ENCODE measurements at places on chromosomes 1 and 21.

DNA sequence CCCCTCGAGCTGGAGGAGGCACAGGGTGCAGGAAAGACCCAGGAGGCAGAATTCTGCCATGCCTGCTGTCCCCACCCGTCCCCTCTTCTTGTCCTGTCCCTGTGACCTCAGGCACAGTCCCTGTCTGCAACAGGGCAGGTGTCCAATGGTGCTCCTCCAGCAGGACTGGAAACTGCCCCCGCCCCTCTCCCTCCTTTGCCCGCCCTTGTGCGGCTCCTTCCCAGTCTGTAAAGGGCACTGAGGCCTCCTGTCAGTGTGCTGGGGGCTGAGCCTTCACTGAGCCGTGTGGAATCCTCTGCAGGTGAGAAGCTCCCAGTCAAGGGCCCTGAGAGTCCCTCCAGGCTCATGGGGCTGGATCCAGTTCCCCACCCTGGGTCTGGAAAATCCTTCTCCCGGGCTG, 28.9 kb downstream of the PRDM16 start:
- DNase-seq: no peak

DNA sequence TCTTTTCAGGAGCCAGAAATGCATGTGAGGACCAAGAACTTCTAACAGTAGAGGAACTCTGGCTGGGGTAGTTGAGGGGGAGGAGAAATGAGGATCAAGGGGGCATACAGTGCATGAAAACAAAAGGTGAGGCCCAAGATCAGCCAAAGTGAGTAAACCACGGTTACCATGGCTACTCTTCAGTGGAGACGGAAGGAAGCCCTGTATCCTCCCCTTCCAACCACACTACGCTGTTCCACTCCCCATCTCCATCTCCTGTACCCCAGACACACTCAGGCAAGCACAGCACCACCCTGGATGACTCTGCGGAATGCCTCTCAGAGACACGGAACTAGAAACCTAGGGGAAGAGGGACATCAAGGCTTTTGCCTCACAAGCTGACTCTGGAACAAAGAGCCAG, 157.6 kb upstream of the CAMK1G start:
- no peak for DNase-seq

- DNase-seq: no peak
These were observed 26.0 kb downstream of the RPL5 start for GRCh38 chr1:92857817-92858216.

DNA sequence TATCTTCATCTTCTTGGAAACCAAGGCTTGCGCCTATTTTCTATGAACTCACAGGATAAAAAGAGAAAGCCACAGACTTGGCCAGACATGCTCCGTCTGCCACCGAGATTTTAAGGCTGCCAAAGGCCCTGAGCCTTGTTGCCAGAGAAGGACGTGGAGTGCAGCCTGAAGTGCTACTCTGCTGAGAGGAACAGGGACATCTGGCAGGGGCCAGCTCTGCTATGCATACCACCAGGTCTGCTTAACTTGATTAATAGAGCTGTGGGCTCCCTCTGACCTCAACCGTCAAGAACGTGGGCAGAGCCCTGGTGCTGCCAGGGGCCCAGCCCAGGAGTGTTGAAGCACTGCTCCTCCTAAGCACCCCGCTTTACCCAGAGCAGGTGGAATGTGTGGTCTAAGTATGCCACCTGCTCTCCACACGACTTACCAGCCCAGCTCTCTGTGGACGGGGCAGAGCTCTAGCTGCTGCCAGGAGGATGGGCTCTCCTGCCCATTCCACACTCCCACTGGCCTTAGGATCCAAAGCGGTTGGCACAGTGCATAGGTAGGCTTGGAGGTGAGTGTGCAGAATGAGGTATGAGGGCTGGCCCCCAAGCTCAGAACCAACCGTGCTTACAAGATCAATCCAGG, 10.6 kb downstream of the HCRTR1 start:
- DNase-seq: no peak

GRCh38 chr1:200967693-200968468, 55.6 kb downstream of the KIF21B start:
- no peak for DNase-seq

DNA sequence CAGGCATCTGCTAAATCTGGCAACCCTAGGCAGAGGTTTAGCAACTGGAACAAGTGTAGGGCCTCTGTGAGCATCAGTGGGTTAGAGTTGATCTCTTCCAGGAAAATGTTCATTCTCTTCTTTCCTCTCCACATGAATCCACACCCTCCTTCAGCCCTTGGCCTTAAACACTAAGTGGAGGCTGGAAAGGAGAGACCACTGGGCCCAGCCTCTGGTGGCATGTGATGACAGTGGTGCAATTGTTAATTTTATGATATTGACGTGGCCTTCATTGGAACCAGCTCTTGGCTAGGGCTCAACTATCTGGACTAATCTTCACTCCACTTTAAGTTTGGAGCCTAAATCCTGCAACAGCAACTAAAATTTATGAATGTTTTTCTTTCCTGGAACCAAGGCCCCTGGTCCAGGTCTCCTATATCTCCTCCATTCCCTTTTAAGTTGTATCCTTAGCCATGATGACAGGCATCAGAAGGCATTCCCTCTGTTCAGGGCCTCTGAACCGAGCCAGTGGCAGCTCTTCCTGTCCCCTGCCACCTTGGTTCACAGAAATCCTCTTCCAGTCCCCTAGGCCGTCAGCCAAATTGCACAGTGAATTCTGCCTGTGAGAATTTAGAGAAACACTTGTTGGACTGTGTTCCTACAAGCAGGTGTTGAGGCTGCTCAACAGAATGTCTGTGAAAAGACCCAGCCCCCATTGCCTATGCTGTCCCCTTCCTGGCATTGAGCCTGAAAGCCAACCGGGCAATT, 132.2 kb downstream of the PSMG1 start:
- no peak for DNase-seq

DNA sequence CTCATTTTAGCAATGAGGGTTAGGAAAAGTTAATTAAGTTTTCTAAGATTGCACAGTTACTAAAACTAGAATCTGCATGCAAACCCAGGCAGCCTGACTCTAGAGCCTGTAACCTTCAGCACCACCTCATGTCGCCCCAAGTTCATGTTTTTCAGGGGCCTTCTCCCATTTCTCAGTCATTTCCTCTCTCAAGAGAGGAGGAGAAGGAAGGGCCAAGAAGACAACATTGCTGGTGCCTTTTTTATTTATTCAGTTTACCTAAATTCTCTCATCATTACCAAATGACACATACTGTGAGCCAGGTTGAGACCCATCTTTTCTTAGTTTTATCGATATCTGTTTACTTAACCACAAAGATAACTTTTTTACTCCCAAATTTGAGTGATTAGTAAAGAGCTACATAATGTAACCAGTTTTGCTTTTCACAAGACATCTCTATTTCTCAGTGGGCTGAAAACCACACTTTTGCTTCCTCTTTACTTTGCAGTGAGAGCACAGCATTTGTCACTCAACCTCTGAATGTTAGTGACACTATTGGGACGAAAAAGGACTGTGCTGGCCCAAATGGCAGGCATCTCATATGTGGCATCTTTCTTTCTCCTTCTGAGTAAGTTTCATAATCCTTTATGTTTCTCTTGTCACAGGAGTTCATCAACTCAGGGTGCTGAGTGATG, at the start of gene CD101:
TSS of gene CD101 (plus strand) at position 507 of the 674 bp plus-strand sequence. CDS start at position 565, 58 bp downstream.
- peak; percentile 59 for DNase-seq

- DNase-seq: no peak
These were observed 80.5 kb downstream of the HSF2BP start for GRCh38 chr21:43578677-43579303.

GRCh38 chr21:42799516-42799915, 79.8 kb downstream of the WDR4 start:
- peak; percentile 46 for DNase-seq

DNA sequence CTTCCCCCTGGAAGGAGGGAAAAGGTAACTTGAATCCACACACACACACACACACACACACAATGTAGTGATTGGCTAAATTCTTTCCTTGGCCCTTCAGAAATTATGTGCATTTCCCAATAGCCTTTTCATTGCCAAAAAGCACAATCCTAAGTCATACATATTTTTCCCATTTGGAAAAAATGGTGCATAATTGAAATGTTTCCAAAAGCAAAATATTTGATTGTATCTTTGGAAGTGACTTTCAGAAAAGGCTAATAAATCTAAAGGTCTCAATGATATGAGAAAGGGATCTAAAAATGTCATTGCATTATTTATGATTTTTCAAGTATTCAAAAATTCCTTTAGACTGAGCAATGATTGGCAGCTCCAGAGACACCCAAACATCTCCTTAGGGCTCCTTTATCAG, 43.5 kb upstream of the NEK7 start:
- DNase-seq: no peak

GRCh38 chr1:58577654-58578030, 590 bp upstream of the TACSTD2 start:
- no peak for DNase-seq

DNA sequence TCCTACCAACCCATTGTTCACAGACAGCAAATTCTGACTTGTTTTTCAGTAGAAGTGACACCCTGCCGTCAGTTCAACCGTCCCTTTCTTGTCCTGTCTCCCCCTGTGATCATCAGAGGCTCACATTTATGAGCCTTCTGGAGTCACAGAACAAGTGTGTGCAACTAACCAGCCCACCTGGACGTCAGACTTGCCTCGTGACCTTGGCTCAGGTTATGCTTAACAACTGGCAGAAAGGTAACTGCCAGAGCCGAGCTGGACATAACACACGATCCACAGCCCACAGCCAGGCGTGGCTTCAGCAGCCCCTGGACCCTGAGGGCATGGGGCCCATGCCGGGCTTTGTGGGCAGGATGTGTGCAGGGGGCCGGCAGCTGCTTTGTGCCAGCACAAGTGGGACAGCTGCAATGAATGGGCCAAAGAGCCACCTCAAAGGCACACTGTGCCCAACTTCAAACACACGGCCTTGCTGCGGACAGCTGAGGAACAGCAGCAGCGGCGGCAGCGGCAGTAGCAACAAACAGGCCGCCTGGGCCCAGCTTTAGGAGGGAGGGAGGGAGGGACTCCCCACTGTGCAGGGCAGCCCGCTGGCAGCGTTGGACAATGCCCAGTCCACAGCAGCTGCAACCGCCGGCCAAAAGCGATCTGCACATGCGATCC, 103.9 kb downstream of the ZBTB18 start:
- DNase-seq: no peak

- no peak for DNase-seq
These were observed 15.7 kb downstream of the SERTAD4 start for GRCh38 chr1:210248341-210248740.

- DNase-seq: no peak
These were observed 105.7 kb downstream of the AJAP1 start for GRCh38 chr1:4760088-4760487.

- no peak for DNase-seq
These were observed 51.4 kb downstream of the DISC1 start for GRCh38 chr1:231678011-231678432.

DNA sequence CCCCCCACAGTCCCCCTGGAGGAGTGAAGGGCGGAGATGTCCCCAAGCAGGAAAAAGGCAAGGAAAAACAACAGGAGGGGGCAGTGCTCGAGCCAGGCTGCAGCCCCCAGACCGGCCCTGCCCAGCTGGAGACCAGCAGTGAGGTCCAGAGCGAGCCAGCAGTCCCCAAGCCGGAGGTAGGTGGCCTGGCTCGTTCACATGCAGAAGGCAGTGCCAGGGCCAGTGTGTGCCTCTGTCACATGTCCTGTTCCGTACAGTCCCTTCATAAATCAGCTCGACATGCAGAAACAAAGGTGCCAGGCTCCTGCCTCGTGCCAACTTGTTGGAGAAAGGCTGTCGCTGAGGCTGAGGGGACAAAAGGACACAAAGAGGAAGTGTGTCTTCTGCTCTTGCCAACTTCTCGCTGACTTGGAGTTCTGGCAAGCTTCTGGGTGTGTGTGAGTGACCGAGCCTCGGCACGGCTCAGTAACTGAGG, 24.1 kb upstream of the MPZL1 start:
- no peak for DNase-seq

- DNase-seq: no peak
These were observed at the start of gene NPPA for GRCh38 chr1:11847667-11848372. Gene NPPA, minus strand, starts transcription at chr1:11847783. Its CDS starts 99 bp downstream, at chr1:11847684.

GRCh38 chr1:175848329-175848728, 104.9 kb upstream of the TNR start:
- DNase-seq: no peak

DNA sequence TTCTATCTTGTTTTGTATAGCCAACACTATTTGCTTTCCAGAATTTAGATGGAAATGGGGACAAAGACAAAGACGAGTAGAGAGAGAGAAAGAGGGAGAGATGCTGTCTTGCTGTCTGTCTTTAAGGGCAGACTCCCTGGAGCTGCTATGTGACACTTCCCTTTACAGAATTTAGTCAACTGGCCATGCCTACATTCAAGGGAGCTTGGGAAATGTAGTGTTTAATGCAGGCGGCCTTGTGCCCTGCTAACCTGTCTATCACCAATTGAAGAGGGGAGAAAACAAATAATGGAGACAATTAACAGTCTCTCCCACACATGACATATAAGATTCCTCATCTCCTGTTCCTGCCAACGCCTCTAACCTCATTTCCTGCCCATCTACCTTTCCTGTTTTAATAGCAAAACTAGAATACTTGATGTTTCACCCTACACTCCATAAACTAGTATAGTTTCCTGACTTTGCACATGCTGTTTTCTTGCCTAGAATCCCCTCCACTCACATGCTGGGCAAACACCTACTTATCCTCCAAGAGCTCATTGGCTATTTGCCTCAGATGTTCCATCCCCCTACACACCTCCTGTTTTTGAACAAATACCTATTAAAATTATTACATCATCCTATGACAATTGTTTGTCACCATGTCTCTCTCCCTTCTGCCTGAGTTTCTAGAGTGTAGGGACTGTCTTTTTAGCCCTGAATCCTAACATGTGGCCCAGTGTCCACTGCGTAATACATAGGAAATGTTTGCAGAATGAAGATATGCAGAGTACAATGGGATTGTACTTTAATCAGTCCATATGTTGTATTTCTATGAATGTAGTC, 117.2 kb downstream of the SLC25A24 start:
- peak; percentile 27 for DNase-seq

- DNase-seq: no peak
These were observed 26.7 kb upstream of the RSPO1 start for GRCh38 chr1:37661401-37661800.

DNA sequence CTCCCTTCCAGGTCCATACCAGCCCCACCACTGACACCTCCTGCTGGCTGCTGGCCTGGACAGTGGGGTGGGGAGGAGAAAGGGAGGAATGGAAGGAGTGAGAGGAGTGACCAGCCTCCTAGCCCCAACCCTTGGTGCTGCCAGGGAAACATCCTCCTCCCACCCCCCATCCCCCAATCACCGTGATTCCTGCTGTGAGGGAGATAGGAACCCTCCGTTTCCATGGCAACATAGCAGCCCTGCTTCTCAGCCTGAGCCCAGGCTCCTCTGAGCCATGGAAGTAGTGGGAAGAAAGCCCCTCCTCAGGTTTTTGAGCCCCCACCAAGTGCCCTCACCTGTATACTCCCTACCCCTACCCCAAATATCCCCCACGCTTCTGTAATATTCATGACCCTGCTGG, 44.4 kb upstream of the SCMH1 start:
- no peak for DNase-seq

DNA sequence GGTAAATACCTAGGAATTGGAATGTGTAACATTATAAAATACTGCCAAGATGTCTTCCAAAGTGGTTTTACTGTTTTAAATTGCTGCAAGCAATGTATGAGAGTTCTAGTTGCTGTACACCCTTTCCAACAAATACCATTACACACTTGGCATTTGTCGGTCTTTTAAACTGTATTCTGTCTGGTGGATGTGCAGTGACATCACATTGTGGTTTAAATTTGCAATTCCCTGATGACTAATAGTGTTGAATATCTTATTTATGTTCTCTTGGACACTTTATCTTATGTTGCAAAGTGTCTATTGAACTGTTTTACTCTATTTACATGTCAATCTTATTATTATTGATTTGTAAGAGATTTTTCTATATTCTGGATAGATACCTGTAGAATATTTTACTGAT, 561.2 kb upstream of the B3GALT2 start:
- no peak for DNase-seq
